Activated T-helper 1 cell treated with anti-CD3 and anti-CD28 coated beads, Interleukin-12 subunit alpha, Interleukin-12 subunit beta, Interleukin-2, Interleukin-4 antibody, amounts not matched to agents 30 ng/mL and 10 ng/mL and 1 ng/mL, durations not matched to agents 14 hours and 24 hours and 36 hours (primary cell): ENCODE measurements at places on chromosomes 6 and 20. TPM values are rescaled to one million over a fixed set of nuclear protein-coding genes. Genes with fewer than 3 reads are reported as not detected.

- no peak for DNase-seq
Observed at GRCh38 chr20:1803061-1803931, 91.9 kb upstream of the SIRPA start.

- no peak for DNase-seq
Observed at GRCh38 chr20:1310071-1310470, 18.9 kb downstream of the SDCBP2 start.

DNA sequence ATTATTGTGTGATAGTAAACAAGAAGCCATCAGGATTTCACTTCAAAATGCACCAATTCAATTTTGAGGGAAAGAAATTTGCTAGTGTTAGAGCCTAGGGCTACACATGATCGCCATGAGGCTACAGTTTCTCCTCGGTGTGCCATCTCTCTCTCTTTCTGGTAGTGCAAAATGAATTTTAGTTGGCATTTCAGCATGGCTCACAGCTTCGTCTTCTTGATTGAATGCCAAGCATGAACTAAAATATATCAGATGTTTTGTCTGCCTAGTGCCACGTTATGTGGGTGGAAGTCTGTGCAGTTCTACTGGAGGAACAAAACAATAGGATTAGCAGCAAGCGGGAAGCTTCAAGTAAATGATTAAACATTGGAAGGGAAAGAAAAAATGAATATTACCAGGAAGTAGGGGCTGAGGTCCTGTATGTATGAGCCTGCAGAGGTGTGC is 6.8 kb upstream of the MRAP2 start:
- no peak for DNase-seq

DNA sequence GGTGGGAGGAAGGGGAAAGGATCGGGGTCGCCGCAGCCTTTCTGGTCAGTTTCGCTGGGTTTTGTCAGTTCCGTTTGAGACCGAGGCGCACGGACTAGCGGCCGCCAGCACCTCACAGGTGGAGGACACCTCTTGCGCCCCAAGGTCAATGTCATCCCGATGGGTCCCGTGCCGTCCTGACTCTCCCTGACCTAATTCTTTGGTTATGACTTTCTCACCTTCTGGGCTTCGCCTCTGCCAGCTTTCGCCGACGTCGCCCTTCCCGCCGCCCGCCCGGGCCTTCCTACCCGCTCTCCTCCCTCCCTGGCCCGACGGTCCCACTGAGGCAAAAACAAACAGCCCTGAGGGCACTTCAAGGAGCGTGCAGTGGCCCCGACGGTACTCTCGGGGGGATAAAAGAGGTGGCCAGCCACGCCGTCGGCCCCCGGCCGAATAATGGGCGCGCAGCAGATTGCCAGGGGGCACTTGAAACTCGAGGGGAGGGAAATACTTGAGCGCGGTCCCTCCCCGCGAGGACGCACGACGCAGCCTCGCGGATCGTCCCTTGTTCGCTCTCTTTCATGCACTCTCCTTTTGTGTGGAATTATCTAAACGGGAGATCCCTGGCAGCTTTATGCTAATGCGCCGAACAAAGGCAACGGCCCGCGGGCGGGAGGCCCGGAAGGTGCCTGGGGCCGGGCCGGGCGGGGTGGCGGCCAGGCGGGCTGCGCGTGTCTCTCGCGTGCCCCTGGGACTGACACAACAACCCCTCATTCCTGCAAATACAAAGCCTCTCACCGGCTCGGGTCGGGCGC is 3.9 kb upstream of the INSM1 start:
- DNase-seq, result no peak

The TCF21 gene
- total RNA-seq, result not detected in 2 replicates

The DDX43 gene
- 0.44 and 0.66 TPM in 2 replicates for total RNA-seq

The CFAP61 gene
- total RNA-seq, result not detected in 2 replicates

The MOG gene
- total RNA-seq, result not detected in 2 replicates
